Left renal pelvis (tissue), 4 donors: ENCODE measurements at places on chromosomes 6 and 20.

DNA sequence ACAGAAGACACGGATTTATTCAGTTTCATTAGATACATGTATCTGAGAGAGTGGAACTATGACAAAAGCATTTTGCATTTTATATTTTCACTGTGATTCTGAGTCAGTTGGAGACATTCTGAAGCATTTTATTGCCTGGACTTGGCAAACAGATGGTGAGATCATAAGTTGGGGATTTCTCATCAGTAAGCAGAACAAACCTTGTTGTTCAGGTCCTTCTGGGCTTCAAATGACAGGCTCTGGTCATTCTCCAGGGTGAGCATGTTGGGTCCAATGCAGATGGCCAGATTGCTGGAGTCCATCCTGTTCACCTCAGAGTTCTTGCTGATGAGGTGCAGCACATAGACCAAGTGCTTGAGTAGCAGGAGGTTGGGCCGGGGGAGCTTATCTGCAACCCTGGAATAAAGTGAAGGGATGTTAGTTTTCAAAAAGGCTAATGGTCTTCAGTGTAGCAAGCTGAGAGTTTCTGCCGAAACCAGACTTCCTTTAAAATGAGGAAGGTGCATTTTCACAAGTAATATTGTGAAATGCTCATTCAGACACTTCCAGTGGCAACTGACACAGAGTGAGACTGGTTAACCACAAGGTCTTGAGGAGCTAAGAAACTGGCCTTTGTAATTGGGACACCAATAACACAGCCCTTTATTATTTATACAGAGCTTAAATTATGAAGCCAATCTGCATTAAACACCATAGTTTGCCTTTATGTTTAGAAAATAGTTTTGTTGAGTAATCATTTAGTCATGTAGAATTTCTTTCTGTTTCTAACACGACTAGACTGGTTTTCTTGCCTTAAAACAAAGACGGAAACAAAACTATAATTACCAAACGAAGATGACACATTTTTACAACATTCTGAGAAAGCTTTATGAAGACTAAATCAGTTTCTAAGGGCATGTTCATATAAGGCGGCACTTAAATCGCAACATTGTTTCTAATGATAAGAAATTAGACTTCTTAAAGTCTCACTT is 5.6 kb downstream of the TAGAP start:
- DNase-seq: no peak

GRCh38 chr6:170371588-170371987 is 65.0 kb downstream of the FAM120B start:
- no peak for DNase-seq

GRCh38 chr20:22333885-22334545 is 250.4 kb downstream of the FOXA2 start:
- DNase-seq: peak; percentile 36

DNA sequence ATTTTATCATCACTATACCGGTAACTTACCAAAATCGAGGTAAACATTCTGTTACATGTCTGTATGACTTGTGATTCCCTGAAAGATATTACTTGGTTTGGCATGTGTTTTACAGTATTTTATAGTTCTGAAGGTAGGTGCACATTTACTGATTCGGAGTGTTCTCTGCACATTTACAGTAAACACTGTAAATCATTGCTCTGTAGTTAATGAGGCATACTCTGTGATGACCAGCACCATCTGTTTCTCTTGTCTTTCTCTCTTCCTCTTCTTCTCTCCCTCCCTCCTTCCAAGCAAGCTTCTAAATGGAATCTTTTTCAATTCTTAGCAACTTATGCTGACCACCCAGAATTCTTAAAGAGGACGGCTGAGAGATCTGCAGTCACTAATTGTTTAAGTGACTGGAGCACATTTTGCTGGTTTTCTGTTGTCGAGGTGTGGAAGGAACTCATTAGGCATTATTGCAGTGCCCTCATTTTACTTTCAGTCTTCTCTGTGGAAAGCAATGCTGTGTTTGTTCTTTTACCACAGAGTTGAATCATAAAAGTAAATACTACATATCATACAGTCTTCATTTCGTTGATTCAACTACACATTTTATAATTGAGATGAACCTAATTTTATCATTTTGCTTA is 126.5 kb downstream of the UTRN start:
- peak; percentile 36 for DNase-seq

GRCh38 chr6:143176090-143177021 is 115.7 kb downstream of the AIG1 start:
- DNase-seq: no peak

- DNase-seq: peak; percentile 35
Measured at GRCh38 chr6:74534465-74535211, 671.2 kb downstream of the COL12A1 start.

- no peak for DNase-seq
Measured at GRCh38 chr20:5192570-5193431, 66.0 kb downstream of the CDS2 start.
